ENCODE measurements at places on chromosomes 6 and 20. TPM values are rescaled to one million over a fixed set of nuclear protein-coding genes. Genes with fewer than 3 reads are reported as not detected.

GRCh38 chr6:165060720-165061119 is 248.7 kb downstream of the C6orf118 start:
- DNase-seq = no peak

Gene THBD
- total RNA-seq = 206 TPM

GRCh38 chr6:134584847-134585516 is 267.1 kb upstream of the SGK1 start:
- no peak for DNase-seq

GRCh38 chr20:4937407-4938319 is 63.6 kb downstream of the SLC23A2 start:
- DNase-seq = no peak

Gene SLC16A10
- 0.45 TPM for total RNA-seq

DNA sequence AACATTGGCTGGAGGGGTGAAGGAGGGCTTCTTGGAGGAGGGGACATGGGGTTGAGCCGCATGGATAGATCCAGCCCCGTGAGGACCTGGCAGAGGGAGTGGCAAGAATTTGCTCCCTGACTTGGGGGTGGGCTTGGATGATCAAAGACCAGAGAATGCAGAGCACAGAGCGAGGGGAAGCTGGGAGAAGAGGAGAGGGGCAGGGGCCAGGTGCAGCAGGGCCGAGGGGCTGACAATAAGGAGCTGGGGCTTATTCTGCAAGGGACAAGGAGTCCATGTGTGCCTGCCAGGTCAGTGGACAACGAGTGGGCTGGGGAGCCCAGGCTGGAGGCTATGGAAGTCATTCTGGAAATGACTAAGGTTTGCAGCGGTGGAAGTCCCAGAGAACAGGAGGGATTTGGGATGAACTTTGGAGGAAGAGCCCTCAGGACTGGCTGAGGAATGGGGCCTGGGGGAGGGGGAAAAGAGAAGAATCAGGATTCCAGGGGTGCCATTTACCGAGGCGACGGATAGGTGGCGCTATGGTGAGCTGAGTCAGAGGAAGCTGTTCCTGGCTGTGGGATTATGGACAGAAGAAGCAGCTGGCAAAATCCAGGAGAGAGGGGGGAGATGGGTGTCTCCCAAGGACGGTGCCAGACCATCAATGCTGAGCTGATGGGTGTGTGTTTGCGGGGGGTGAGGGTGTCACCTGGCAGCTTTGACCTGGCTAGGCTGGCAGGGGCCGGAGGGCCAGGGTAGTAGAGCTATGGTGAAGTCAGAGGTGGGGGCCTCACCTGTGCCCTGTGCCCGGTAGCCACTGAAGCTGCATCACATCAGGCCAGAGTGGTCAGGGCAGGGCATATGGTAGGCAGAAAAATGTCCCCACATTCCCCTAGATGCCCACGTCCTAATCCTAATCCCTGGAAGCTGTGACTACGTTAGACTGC is 7.8 kb downstream of the KCNG1 start:
- DNase-seq = no peak

GRCh38 chr6:37674161-37674560 is 23.5 kb downstream of the MDGA1 start:
- no peak for DNase-seq

Gene SYCP2L
- 0.75 TPM for total RNA-seq

- DNase-seq = no peak
These were observed 59.5 kb downstream of the RAMACL start for GRCh38 chr6:166526937-166527336.

GRCh38 chr6:6057442-6058053 is 50.8 kb upstream of the NRN1 start:
- DNase-seq = no peak

- DNase-seq = no peak
These were observed 252.9 kb upstream of the MAN1A1 start for GRCh38 chr6:119602215-119603178.

DNA sequence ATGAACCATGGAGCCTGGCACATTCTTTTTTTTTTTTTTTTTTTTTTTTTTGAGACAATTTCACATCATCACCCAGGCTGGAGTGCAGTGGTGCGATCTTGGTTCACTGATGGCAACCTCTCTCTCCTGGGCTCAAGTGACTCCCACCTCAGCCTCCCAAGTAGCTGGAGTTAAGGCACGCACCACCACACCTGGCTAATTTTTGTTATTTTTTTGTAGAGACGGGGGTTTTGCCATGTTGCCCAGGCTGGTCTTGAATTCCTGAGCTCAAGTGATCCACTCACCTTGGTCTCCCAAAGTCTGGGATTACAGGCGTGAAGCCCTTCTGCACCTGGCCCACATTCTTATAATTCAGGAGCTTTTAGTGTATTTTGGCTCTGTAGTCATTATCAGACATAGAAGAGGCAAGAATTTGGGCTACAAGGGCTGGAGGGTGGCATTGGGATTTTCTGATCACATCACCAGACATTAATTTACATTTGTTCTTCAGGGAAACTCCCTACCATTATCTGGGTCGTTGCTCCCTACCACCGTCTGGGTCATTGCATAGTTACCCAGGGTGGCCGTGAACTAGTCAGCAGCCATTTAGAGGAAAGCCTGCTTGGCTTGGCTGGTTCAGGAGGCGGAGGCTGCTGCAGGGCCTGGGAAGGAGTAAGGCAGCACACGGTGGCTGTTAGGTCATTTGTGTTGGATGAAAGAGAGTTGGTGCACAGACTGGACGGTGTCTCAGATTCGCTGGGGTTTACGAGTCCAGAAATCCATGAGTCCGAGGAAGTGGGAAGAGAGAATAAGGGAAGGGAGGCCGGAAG is 17.6 kb downstream of the ARID1B start:
- no peak for DNase-seq

Gene ISM1
- total RNA-seq = 7.1 TPM

- DNase-seq = no peak
These were observed 393.5 kb downstream of the NKAIN2 start for GRCh38 chr6:124197148-124197547.

DNA sequence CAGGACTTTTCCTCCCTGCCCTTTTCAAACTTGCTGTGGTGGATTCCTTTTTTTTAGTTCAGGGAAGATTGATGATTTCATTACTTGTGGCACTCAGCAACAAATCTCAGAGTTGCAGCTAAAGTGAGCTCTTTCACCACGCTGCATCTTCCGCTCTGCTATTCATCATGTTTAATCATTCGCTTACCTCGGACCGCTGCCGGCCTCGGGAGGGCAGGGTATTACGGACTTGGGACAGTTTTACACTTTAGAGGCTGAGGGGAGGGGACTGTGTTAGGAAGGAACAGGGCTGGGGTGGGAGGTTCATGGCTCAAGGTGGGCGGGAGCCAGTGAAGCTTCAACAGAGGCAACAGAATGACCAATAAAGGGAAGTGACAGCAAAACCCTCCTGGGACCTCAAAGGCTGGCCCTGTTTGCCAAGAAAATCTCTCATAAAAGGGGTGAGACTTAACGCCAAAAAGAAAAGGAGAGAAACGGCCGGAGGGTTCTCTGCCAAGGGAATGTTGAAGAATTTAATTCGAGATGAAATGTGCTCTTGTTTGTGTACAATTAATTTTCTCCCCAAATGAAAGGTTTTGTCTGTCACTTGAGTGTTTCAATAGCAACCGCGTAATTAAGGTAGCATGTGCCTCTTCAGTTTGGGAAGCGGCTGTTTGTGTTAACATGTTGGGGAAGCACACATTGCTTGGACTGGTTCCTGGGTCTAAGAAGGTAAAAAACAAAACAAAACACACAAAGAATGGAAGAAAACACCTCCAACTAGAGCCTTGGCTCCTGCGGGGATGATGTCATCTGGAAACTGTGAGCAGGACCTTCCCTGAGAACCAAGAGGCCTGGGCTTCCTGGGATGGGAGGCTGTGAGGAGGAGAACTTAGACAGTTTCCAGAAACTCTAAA is 72.5 kb upstream of the SULF2 start:
- no peak for DNase-seq

Gene DPPA5
- total RNA-seq = not detected

Gene PLEKHG1
- total RNA-seq = 22.0 TPM

- no peak for DNase-seq
These were observed 289.8 kb upstream of the PREP start for GRCh38 chr6:105692613-105693215.

GRCh38 chr20:432677-433299 is 24.7 kb downstream of the RBCK1 start:
- DNase-seq = no peak

Gene SMIM26
- 165 TPM for total RNA-seq

GRCh38 chr20:43542161-43542560 is 16.7 kb upstream of the SGK2 start:
- no peak for DNase-seq

GRCh38 chr20:63080411-63080810 is 73.6 kb upstream of the BHLHE23 start:
- DNase-seq = no peak

DNA sequence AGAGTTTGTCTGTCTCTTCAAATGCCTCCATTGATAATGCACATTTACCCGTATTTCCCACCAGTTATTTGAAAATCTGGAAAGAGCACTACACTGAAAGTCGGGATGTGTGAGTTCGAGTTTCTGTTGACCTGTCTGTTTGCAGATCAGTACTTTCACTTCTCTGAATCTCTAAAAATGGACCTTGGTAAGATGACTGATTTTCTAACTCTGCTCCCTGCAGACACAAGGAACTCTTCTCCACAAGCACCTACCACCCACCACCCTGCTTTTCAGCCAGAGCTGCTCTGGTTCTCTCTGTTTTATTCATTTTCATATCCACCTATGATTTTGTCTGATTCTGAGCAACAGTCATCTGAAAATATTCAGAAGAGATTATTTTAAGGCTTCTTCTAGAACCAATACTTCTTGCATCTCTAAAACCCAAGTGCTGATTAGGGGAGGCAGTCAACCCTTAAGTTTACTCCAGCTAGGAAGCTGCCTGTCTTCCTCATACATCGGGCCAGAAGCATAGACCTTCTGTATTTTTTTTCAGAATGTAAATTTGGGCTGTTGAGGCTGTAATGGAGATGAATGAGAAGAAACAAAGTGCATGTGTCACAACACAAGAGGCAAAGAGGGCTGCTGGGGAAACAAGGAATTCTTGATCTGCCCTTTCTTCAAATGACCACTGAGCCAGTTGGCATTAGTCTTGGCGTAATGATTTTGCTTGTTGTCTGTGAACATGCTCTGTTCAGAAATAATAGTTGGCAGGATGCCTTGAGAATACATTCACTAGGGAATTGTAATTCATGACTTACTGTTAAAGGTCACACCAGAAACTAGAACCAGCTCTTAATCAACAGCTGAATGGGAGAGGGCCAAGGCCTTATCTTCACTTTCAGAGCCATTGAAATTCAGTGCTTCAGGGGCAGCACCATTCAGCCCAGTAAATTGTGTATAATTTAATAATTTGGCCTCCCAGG is 85.4 kb upstream of the MYLIP start:
- DNase-seq = no peak

Gene IER3
- 9.2 TPM for total RNA-seq

- no peak for DNase-seq
These were observed 612.3 kb upstream of the ZNF337 start for GRCh38 chr20:26308961-26309360.

GRCh38 chr6:2109796-2110195 is 135.6 kb downstream of the GMDS start:
- DNase-seq = no peak

- DNase-seq = no peak
These were observed 16.4 kb upstream of the IGF2R start for GRCh38 chr6:159952289-159953005.
